ENCODE measurements at places on chromosomes 6 and 20. TPM values are rescaled to one million over a fixed set of nuclear protein-coding genes. Genes with fewer than 3 reads are reported as not detected.

CGA gene
- total RNA-seq, result not detected

DNA sequence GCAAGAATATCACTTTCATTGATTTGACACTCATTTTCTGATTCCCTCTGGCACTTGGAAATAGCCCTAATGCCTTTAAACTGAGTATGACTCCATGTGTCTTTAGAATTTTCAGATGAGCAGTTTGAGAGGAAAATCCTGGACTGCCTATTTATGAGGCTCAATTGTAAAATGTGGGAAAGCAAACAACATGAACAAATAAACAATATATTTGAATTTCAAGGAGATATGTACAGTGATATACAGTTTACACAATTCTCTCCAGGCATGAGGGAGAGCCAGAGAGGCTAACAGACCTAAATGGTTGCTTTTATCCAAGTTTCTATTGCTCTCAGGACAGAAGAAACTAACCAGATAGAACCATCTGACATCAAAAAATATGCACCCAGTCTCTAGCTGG is 748.2 kb upstream of the NRSN1 start:
- no peaks in the 10 kb centered on the region for H3K4me1 ChIP-seq
- H3K27ac ChIP-seq, result no peak overlapping the region
- H3K4me3 ChIP-seq, result no peak overlapping the region
- H3K36me3 ChIP-seq, result no peaks in the 10 kb centered on the region

- no peak overlapping the region for H3K27ac ChIP-seq
- no peaks in the 10 kb centered on the region for H3K4me1 ChIP-seq
- DNase-seq, result no peak
- no peak overlapping the region for H3K4me3 ChIP-seq
- H3K27me3 ChIP-seq, result no peaks in the 10 kb centered on the region
These were observed 767.3 kb downstream of the TFAP2A start for GRCh38 chr6:9647599-9647998.

DNA sequence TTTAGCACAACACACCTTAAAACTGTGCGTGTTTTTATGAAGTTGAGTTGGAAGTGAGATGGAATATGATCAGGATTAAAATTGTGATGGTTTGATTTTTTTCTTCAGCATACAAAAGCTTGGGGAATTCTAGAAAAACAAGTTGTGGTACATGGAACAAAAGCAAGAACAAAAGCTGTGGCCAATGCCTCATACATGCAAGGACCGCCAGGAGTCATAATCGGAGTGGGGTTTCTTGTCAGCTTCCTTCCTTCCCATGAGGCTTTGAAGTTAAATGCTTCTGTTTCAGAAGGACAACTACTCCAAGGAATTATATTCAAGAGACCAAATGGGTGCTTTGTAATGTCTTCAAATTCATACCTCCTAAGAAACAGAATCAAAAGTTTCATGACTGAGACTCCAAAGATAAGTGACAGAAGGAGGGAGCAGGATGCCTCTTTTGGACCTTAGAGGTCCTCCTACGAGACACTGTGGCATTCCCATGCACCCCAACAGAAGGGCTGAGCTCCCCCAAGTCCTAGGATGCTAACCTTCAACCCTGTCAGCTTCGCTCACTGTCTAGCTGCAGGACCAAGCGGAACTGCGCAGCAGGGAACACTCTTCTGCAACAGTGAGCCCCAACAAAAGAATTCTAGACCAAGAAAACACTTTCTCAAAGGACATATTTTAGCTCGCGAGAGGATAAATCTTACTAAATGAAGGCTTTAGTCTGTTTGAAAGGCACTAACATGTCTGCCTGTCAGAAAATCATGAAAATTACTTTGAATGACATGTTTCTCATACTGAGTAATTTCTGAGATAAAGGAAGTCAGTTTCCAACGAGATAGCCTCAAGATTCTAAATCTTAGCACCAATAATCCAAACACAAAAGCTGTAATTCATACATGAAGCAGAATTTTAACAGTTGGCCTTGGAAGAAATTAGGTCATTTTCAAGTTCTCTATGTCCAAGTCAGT is 108.5 kb upstream of the NHSL1 start:
- DNase-seq, result no peak
- no peak overlapping the region for H3K27ac ChIP-seq
- no peaks in the 10 kb centered on the region for H3K36me3 ChIP-seq
- H3K4me3 ChIP-seq, result no peak overlapping the region
- no peaks in the 10 kb centered on the region for H3K27me3 ChIP-seq

GRCh38 chr20:33667245-33667675 is 517 bp downstream of the ACTL10 start:
- peaks cover 14% of the 10 kb centered on the region for H3K4me1 ChIP-seq
- no peaks in the 10 kb centered on the region for H3K27me3 ChIP-seq
- H3K27ac ChIP-seq, result no peak overlapping the region
- peak overlapping the region; percentile 7 for H3K4me3 ChIP-seq

All from Panc1 (cell line).